Thoracic aorta (tissue), 2 donors: ENCODE measurements at places on chromosomes 12 and 14. TPM values are rescaled to one million over a fixed set of nuclear protein-coding genes. Genes with fewer than 3 reads are reported as not detected.

TEX52 gene
- total RNA-seq = not detected

ACTR10 gene
- 79.7 TPM for total RNA-seq

PROX2 gene
- not detected for total RNA-seq

KCNK13 gene
- 0.14 TPM for total RNA-seq

PTPRO gene
- 19.5 TPM for total RNA-seq

VWF gene
- 164 TPM for total RNA-seq

SPIC gene
- total RNA-seq = not detected

ACYP1 gene
- 6.8 TPM for total RNA-seq

DNA sequence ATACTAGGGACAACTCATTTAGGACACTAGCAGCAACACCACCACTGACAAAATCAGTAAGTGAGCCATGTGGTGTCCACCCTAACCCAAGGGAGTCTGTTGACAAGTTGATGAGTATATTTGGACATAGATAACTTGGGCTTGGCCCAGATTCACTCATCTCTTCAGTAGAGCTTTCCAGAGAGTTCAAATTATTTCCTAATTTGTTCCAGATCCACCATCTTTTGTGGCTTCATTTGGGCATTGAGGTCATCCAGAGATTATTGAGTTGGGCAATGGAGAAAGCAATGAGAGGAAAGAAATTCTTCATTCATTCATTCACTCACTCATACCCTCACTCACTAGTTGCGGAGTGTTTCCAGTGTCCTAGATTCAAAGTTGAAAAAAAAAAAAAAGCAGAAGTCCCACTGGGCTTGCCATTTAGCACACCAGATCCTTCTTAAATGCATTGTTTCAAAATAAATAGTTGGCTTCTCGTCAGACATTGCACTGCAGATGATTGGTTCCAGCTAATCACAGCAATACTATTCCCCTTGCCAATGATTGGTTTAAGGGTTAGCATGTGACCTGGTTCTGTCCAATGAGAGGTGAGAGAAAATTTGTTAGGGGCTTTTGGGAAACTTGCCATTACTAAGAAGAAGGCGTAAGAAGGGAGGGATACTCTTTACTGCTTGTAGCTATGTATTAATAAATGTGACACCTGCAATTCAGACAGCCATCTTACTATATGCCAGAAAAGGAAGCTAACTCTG is 31.8 kb upstream of the WSCD2 start:
- no peak for DNase-seq

DNA sequence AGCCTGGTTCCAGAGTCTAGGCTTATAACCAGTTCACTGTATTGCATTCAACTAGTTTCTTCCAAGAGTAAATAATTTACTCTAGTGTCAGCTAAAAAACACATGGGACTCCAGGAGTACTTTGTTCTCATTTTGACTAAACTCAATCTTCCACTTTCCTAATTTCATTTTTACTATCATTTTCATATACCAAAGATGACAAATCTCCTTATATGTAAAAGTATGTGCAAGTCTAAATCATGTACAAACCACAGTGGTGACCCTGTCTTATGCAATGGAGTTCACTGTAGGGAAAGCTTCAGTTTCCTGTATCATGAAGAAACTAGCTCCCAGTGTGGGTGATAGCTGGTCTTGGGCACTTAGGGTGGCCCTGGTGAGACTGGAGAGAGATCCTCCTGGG is 151.6 kb downstream of the HELB start:
- DNase-seq = no peak

- DNase-seq = no peak
Observed at GRCh38 chr12:132490422-132491137, 629 bp downstream of the FBRSL1 start.

DNA sequence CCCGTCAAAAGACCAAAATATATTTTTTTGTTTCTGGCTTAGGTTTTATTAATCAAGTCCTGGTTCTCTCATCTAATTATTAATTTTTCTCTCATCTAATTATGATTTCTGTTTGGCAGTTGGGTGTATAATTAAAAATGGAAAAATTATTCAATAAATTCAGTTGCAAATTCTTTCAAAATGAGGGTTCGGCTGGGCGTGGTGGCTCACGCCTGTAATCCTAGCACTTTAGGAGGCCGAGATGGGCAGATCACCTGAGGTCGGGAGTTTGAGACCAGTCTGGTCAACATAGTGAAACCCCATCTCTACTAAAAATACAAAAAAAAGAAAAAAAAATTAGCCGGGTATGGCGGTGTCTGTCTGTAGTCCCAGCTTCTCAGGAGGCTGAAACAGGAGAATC is 3.9 kb upstream of the GTSF1 start:
- DNase-seq = no peak

DNA sequence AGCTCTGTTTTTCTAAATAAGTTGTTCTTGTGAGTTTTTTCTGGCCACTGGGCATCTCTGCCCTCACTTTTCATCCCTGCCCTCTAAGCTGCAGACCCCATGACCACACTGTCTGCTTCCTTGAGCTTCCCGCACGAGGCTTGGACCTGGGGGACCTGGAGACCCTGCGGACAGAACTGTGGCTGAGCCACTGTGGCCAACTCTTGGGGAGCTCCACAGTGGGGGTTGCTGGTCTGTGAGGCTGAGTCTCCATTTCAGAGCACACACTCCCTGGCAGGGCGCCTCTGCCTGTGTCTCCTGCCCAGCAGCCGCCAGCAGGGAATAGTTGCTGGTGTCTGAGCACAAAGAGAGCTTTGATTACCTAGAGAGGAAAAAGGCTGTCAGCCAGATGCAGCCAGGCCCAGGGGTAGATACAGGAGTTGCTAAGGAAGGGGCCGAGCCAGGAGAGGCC is 13.1 kb upstream of the RIN3 start:
- DNase-seq = no peak
